ENCODE measurements at places on chromosomes 5 and 9.

DNA sequence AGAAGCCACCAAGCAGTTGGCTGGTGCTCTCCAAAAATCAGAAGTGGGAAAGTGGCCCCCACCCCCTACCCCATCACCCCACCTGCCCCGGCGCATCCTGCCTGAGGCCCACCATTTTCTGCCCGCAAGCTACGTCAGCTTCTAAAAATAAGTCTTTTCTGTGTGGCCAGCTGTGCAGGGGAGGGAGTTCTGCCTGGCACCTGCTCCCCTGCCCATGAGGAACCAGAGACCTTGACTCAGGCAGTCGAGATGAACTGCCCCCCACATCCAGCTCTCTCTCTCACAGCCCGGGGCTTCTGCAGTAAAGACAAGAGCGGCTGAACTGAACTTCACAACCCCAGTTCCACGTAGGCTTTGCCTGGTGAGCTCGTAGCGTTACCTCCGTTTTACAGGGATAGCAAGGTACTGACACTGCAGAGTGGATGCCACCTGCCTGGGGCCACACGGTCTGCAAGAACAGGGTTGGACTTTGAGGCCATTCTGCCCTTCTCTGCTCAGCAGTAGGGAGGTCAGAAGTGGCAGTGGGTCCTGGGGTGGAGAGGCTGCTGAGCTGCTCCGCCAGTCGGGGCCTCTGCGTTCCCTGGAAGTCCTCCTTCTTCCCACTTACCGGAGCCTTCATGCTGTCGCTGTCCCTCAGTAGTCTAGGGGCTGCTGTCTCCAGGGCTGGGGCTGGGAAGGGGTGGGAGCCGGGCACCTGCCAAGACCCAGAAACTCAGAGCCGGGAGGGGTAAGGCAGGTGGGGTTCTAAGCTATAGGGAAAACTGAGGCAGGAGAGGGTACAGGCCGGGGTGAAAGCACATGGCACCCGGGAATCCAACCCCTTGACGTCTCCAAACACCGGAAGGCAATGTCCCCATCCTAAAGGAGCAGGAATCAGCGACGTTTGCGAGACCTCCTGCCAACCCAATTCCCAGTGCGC lies 781 bp downstream of the ST6GALNAC4 start:
- DNase-seq, result no peak

- no peak for DNase-seq
Observed at GRCh38 chr9:135002336-135002735, 84.6 kb upstream of the FCN1 start.

- DNase-seq, result no peak
Observed at GRCh38 chr5:170466988-170467707, 36.7 kb upstream of the KCNIP1 start.

DNA sequence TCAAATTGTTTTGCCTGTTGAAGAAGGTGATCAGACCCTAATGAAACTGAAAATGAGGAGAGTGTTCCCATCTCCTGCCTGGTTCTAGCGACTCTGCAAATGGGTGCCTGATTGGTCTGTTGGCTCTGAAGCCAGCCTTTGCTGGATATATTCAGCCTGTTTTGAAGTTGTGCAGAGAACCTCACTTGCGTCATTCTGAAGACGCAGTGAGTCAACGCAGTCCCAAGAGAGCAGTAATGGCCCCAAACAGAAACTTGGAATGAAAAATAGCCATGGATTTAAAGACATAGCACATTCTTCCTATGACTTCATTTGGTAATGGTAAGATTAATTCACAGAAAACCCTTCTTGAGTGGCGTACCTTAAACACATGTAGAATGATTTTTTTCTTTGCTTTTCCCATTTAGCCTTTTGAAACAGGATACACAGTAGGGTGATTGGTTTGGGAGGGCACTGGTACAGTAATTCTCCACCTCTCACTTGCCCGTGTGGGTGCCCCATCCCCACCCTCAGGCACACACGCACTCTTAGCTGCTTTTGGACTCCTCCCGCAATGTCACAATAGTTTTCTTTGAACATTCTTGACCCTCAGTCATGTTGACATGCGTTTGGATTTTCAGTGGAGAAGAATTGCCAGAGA lies 54.1 kb upstream of the ABL1 start:
- DNase-seq, result no peak

DNA sequence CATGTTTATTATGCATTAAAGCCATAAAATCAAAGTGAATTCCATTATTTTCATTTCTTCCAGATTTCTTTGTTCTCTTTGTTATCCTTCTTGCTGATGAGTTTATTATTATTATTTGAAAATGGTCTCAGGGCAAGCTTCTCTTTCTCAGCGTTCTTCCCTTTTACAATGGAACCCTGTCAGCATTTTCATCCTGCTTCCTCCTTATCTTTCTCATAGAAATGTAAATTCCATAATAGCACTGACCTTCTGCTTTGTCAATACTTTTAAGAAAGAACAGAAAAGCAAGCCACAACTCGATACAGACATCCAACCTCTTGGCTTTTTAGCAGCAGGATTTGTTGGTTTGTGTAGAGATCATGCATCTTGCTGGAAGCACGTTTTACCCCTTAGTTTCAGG lies 114.0 kb upstream of the BASP1 start:
- DNase-seq, result no peak

- no peak for DNase-seq
Observed at GRCh38 chr9:131700076-131700475, 39.8 kb downstream of the RAPGEF1 start.

- DNase-seq, result no peak
Observed at GRCh38 chr5:74767579-74767913, 497 bp downstream of the NSA2 start.

DNA sequence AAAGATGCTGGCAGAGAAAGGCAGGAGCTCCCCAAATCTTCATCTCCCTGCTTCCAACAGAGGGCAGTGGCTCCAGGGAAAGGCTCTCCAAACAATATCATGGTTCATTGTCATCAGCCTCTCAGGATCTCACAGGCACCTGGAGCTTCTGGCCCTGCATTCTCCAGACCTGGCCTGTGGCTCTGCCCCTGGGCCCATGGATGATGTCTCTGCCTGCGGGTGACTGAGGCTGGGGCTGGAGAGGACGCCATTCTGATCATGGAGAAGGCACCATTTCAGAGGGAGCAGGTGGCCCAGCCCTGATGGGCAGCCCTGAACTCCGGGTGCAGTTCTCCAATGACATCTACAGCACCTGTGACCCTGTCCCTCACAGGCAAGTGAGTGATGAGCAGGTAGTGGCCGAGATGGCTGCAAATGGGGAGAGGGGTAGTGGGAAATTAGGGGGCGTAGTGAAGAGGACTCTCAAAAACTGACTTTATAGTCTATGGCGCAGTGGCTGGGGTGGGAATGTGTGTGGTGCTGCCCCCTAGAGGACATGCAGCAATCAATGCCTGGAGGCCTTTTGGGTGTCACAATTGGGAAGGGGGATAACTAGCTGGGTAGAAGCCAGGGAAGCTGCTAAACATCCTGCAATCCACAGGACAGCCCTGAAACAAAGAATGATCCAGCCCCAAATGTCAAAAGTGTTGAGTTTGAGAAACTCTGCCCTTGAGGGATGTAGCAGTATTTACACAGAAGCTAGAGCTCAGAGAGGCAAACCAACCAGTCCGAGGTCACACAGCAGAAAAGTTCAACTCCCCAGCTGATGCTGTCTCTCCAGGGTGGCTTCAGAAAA lies 3.2 kb downstream of the SH3PXD2B start:
- DNase-seq, result no peak

DNA sequence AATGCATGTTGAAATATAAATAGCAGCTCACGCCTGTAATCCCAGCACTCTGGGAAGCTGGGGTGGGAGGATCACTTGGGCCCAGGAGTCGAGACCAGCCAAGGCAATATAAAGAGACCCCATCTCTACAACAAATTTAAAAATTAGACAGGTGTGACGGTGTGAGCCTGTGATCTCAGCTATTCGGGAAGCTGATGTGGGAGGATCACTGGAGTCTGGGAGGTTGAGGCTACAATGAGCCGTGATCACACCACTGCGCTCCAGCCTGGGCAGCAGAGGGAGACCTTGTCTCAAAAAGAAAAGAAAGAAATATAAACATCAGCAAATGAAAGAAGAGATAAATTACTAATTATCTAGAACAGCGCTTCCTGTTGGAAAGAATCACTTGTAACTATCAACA lies 105.0 kb downstream of the MAPKAP1 start:
- no peak for DNase-seq

DNA sequence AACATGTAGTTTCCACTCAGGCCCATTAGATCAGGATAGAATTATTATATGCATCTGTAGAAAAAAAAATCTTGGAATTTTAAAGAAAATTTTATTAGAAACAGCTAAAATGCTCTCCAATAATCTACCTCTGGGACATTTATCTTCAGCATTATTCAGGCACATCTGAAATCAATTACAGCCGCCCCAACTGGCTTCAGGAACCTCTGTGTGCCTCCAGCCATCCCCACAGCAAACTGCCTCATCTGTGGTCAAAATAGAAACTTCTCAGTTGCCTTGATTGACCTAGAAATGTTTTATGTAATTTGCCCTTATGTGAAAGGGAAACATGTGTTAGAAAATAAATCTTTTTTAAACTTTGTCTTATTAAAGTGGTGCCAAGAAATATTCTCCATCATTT lies 120.1 kb upstream of the LPAR1 start:
- no peak for DNase-seq

GRCh38 chr5:113027015-113027414 lies 50.4 kb downstream of the DCP2 start:
- no peak for DNase-seq

- peak; percentile 58 for DNase-seq
Observed at GRCh38 chr9:81564632-81565031, 124.7 kb downstream of the TLE1 start.

- DNase-seq, result no peak
Observed at GRCh38 chr5:90912476-90912875, 353.9 kb downstream of the ADGRV1 start.

- no peak for DNase-seq
Observed at GRCh38 chr5:176396330-176396729, 7.8 kb downstream of the HIGD2A start.

GRCh38 chr5:131416729-131417128 lies 152.9 kb downstream of the CDC42SE2 start:
- DNase-seq, result no peak

GRCh38 chr5:120137582-120137981 lies 326.5 kb upstream of the PRR16 start:
- DNase-seq, result no peak

- DNase-seq, result no peak
Observed at GRCh38 chr9:115930472-115930871, 223.1 kb upstream of the PAPPA start.

DNA sequence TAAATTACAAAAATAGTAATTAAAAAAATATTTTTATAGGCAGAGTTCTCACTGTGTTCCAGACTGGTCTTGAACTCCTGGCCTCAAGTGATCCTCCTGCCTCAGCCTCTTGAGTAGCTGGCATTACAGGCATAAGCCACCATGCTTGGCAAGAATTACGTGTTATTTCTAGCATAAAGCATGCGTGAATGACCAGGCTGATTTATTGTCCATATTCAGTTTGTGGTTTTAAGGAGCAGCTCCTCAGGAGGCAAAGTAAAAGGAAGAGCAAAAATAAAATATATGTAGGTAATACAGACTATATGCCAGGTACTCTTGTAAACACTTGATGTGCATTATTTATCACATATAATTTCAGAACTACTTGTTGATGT lies 7.1 kb upstream of the CD180 start:
- DNase-seq, result no peak

GRCh38 chr5:129617206-129617605 lies 130.7 kb upstream of the MINAR2 start:
- no peak for DNase-seq

DNA sequence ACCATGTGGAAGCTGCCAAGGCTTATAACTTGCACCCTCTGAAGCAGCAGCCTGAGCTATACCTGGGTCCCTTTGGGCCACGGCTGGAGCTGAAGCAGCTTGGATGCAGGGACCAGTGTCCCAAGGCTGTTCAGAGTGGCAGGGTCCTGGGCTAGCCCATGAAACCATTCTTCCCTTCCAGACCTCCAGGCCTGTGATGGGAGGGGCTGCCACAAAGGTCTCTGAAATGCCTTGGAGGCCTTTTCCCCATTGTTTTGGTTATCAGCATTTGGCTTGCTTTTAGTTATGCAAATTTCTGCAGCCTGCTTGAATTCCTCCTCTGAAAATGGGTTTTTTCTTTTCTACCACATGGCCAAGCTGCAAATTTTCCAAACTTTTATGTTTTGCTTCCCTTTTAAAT lies 433.7 kb upstream of the ACO1 start:
- no peak for DNase-seq

DNA sequence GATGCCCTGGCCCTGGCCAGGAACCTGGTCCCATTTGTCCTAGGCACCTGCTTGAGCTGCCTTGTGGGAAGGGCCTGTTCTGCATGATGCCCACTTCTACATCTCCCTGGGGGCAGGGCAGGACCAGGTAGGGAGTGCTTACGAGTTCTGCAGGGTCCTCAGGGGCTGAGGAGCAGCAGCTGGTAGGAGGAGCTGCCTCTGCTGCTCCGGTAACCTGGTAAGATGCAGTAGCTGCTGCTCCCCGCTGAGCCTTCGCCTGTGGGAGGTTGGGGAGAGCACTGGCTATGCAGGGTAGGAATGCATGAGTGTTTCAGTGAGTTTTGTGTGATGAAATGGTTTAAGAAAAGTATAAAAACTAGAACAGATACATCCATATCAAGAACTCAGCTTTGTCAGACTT lies 13.6 kb downstream of the LRRC8A start:
- DNase-seq, result no peak

DNA sequence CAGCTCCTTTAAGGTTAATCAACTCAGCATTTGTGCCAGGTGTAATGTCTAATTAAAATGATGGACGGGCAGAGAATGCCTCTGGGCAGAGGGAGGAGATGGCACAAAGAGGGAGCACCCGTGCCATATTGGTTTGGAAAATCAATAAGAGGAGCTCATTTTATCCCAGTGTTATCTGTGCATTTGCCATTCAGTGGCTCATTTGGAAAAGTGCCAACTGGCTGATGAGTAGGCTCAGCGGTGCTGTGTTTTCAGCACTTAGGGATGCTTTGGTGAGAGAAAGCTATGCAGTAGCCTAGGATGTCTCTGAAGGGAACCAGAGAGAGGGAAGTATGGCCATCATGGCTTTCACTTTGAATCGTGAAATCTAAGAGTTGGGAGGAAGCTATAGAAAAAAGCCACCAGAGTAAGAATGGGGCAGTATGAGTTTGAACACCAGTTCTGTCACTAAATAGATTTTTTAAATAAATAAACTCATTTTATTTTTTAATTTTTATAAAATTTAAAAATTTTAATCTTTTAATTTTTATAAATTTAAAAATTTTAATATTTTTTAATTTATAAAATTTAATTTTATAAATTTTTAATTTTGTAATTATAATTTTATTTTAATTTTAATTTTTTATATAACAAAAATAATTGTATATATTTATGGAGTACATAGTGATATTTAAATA lies 472.8 kb downstream of the BRINP1 start:
- DNase-seq, result no peak
